ENCODE measurements at places on chromosomes 2 and 18. TPM values are rescaled to one million over a fixed set of nuclear protein-coding genes. Genes with fewer than 3 reads are reported as not detected.

Gene RAPGEF4
- 0.14 TPM for total RNA-seq

Gene CAPN13
- not detected for total RNA-seq

Gene AMER3
- total RNA-seq: not detected

Gene CHRNG
- total RNA-seq: not detected

Gene MREG
- 3.0 TPM for total RNA-seq

Gene SPTBN1
- total RNA-seq: 407 TPM

Gene UGT1A6
- total RNA-seq: not detected

Measured in placental pericyte (primary cell).